ENCODE measurements at places on chromosomes 5 and 9.

GRCh38 chr9:99678566-99678965 lies 143.1 kb upstream of the NR4A3 start:
- DNase-seq: no peak

DNA sequence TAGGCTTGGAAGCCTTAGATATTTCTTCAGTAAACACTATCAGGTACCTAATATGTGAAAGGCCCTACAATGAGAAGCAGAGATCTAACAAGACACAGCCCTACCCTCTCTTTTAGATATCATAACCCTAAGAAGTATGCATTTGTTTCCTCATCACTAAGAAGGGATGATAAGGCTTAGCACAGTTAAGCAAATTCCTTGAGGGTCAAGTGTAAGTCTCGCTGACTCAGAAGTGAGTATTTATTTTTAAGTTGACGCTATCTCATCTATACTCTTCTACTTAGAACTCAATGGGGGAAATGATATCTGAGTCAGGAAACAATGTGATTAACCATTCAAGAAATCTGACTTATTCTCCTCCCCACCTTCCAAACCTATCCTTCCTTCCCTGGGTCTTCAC lies 149.7 kb downstream of the ESM1 start:
- no peak for DNase-seq

GRCh38 chr5:176664886-176665285 lies 17.6 kb downstream of the TSPAN17 start:
- DNase-seq: no peak

- no peak for DNase-seq
These were observed 325.6 kb downstream of the BNC2 start for GRCh38 chr9:16544842-16545241.

GRCh38 chr9:121824651-121825030 lies 173.2 kb downstream of the DAB2IP start:
- no peak for DNase-seq

GRCh38 chr9:28883234-28883633 lies 1310.0 kb upstream of the C9orf72 start:
- DNase-seq: no peak

DNA sequence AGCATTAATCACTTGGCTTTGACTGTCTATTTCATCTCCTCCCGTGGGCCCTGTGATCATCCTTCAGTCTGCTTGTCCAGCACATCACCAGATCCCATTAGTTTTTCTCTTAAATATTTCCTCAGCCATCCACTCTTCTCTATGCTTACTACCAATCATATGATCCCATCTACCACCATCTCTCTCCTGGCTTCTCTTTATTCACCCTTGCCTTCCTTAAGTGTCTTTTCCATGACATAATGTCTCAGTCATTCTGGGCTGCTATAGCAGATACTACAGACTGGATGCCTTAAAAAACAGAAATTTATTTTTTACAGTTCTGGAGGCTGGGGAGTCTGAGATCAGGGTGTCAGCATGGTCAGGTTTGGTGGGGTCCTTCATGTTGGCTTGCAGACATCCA lies 208.4 kb upstream of the PPP1R2B start:
- no peak for DNase-seq

DNA sequence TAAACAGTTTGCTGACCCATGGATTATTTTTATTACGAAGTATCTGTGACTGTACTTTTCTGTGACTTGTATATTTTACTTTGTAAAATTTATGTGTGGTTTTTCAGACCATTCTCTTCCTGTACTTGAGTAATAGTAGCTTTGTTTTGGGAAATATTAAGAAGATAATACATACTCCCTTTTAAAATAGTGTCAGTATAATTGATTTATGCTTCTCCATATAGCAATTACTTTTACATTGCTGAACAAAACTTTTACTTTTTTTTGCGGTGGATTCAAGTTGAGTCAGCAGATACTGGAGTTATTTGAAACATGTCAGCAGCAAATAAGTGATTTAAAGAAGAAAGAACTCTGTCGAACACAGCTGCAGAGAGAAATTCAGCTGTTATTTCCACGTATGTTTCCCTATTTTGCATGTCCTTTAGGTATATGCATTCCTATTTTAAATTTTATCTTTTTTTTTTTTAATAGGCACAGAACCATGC lies 28.4 kb downstream of the TENT2 start:
- DNase-seq: no peak

- no peak for DNase-seq
These were observed 615.1 kb downstream of the CDH12 start for GRCh38 chr5:22238047-22238446.

GRCh38 chr5:1175015-1175414 lies 26.4 kb upstream of the SLC6A19 start:
- no peak for DNase-seq

- no peak for DNase-seq
These were observed 37.4 kb downstream of the MTMR12 start for GRCh38 chr5:32275396-32275741.

- no peak for DNase-seq
These were observed at the start of gene ENTPD8 for GRCh38 chr9:137441289-137441934. TSS of gene ENTPD8 (minus strand) at chr9:137441357. CDS start at chr9:137438285, 3,072 bp downstream.

GRCh38 chr5:82728926-82729702 lies 348.1 kb downstream of the TMEM167A start:
- no peak for DNase-seq

All from stimulated activated CD4-positive, alpha-beta T cell treated with anti-CD3 and anti-CD28 coated beads, TNF-alpha, amount 100 ng/mL, for 1 hour (primary cell).